ENCODE measurements at places on chromosomes 1 and 21. TPM values are rescaled to one million over a fixed set of nuclear protein-coding genes. Genes with fewer than 3 reads are reported as not detected.

DNA sequence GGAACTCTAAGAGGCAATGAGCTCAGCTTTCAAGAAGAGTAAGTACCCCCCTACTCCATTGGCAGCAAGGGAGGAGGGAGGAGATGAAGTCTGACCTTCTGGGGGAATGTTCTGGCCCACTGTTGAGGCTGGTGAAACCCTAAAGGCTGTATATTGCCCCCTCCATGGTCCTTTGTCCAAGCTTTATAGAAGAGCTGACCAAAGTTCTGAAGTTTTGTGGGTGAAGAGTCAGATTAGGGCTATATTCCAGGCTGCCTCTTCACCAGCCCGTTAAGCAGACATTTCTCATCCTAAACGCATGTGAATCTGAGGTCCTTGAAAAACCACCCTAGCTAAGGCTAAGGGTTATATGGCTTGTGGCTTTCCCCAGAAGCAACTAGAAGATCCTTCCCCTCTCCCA lies 1.4 kb downstream of the C1orf94 start:
- no peak for DNase-seq

- no peak for DNase-seq
These were observed 46.4 kb upstream of the DISP3 start for GRCh38 chr1:11432526-11432925.

- no peak for DNase-seq
These were observed 1.5 kb upstream of the ARHGEF11 start for GRCh38 chr1:157047062-157047410.

DNA sequence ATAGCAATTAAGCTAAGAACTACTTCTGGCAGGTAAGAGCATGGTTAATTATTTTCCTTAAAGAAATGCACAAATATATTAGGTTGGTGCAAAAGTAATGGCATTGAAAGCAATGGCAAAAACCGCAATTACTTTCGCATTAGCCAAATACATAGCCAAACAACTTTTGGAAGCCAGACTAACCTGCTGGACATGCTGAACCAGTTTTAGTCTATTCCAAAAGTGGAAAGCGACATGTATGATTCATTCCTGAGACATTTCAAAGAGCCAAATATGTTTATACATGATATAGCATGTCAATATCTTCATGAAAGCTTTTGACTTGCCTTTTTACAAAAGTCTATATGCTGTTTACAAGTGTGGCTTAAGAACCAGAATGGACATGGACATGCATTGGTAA lies 23.4 kb upstream of the DR1 start:
- no peak for DNase-seq

The PLD5 gene
- 0.96 TPM for total RNA-seq

The DUSP23 gene
- 11.6 TPM for total RNA-seq

- no peak for DNase-seq
These were observed 38.2 kb downstream of the KCNJ6 start for GRCh38 chr21:37877888-37878684.

All from glutamatergic neuron (in vitro differentiated cells).